Stimulated activated CD4-positive, alpha-beta T cell treated with anti-CD3 and anti-CD28 coated beads, Interleukin-2, amount 100 ng/mL, for 48 hours (primary cell): ENCODE measurements at places on chromosomes 11 and 22.

GRCh38 chr11:80066291-80066690 lies 625.5 kb upstream of the TENM4 start:
- DNase-seq: no peak

- no peak for DNase-seq
Observed at GRCh38 chr22:36550701-36551495, 21.9 kb upstream of the EIF3D start.

- DNase-seq: no peak
Observed at GRCh38 chr11:93651052-93651451, 10.4 kb upstream of the CEP295 start.

- no peak for DNase-seq
Observed at GRCh38 chr11:128555606-128556005, 31.8 kb downstream of the ETS1 start.

GRCh38 chr22:27499121-27499520 lies 302.4 kb downstream of the MN1 start:
- DNase-seq: no peak
